MG63 (cell line): ENCODE measurements at places on chromosomes 7 and 10. TPM values are rescaled to one million over a fixed set of nuclear protein-coding genes. Genes with fewer than 3 reads are reported as not detected.

The SNX10 gene
- 3.0 and 4.4 TPM in 2 replicates for total RNA-seq

DNA sequence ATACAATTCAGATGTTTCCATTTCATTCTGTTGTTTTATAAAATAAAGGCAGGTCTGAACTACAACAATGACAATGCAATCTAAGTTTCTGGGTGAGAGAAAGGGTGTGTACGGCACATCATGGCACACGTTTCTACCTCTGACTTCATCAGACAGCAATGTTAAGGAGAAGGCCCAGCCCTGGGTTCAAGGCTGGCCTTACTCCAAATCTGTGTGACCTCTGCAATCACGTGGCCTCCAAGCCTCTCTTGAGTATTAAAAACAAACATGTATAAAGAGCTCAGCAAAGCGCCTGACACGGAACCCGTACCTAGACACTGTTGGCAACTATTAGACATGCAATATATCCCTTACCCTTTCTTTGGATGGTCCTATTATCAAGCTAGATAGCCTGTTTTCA lies 114.1 kb downstream of the LARP4B start:
- no peak for DNase-seq

The C7orf33 gene
- total RNA-seq = not detected in 2 replicates

- peak; percentile 86 for DNase-seq
Measured at GRCh38 chr7:33258491-33258951, 129.2 kb downstream of the BBS9 start.

The PDE1C gene
- total RNA-seq = 32.4 and 50.1 TPM in 2 replicates

GRCh38 chr10:103044942-103045489 lies 126.9 kb downstream of the CNNM2 start:
- no peak for DNase-seq

GRCh38 chr10:508726-509125 lies 180.7 kb downstream of the DIP2C start:
- DNase-seq = no peak

The FFAR4 gene
- 0.16 TPM in 1 of 2 replicates, not detected in the other for total RNA-seq

DNA sequence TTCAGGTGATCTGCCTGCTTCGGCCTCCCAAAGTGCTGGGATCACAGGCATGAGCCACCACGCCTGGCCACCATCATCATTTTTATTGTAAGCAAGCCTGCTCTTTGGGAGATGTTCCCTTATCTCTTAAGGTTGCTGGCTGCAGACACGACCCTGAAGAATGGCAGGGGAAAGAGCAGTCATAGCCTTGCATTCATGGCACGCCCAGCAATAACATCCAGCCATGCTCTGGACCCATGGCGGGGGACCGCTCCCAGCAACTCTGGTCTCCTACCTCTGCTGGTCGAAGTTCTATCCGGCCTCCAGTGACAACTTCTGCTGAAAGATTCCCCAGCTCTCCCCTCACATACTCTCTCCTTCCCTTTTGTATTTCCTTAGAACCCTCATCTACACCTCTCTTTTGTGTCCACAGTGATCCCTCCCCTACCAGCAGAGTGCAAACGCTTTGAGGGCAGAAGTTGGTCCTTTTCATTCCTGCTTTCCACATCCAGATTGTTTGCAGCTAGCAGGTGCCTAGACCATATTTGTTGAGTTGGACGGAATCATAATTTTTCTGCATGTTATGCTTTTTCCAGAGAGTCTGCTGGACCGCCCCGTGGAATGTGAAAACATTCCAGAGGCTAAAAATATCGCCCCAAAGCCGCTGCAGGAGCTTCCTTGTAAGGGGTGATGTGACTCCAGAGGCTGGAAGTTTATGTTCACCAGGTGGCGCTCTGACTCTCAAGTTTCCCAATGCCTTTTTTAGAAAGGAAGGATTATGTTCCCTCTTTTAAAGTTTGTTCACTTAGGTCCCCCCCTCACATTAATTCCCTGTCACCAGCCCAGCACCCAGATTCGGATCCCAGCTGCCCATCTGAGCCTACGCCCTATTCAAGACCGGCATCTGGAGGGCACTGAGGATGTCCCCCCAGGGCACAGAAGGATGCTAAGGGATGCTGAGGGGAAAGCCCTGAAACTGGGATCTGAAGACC lies 4.3 kb upstream of the MARVELD1 start:
- DNase-seq = peak; percentile 56

The SEC31B gene
- total RNA-seq = 0.72 and 1.2 TPM in 2 replicates

The CLEC2L gene
- total RNA-seq = not detected in 2 replicates

- DNase-seq = no peak
Measured at GRCh38 chr10:1677307-1677939, 59.9 kb downstream of the ADARB2 start.

DNA sequence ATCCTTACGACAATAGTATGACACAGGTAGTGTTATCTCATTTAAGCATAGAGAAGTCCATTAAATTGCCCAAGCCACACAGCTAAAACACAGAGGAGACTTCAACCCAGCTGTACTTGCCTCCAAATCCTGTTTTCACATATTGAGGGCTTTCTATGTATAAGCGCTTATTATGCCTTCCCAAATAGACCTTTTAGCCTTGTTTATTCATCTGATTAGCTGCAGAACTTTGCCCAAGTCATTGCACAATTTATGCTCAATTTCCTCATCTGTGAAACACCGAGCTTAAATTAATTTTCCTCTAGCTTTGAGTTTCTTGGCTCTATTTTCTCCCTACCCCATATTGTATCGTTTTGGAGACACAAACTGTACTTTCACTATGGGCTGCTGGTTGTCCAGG lies 15.5 kb downstream of the NPS start:
- no peak for DNase-seq

The C7orf57 gene
- total RNA-seq = 0.23 TPM in 1 of 2 replicates, not detected in the other

The GSDME gene
- total RNA-seq = 3.7 and 4.1 TPM in 2 replicates

GRCh38 chr7:103446049-103446520 lies at the start of gene SLC26A5:
SLC26A5 (minus strand) TSS chr7:103446207; CDS start chr7:103421514, 24,693 bp downstream.
- peak; percentile 30 for DNase-seq

GRCh38 chr10:71713135-71714030 lies 6.2 kb downstream of the C10orf105 start:
- DNase-seq = peak; percentile 86

GRCh38 chr7:2257046-2257551 lies 15.1 kb downstream of the NUDT1 start:
- DNase-seq = no peak

- no peak for DNase-seq
Measured at GRCh38 chr10:3792710-3793219, 7.8 kb upstream of the KLF6 start.

DNA sequence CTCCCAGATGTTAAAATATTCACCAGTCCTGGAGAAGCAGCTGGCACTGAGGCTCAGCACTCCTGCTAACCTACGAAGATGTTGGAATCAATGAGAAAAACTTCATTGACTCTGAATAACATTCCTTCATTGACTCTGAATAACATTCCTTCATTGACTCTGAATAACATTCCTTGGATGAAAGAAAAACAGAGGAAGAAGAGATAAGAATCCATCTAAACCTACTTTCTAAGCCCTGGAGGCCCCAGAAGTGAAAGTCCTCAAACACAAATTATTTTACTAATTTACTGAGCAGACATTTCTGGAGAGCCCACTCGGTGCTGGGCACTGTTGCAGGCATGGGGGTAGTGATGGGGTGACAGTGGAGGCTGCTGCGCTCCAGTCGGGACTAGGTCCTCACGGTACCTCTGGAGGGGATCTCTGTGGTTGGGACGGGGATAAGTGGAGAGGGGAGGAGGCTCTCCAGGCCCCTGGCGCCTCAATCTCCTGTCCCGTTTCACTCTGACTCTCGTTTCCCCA lies 254.1 kb downstream of the WDR37 start:
- no peak for DNase-seq

- no peak for DNase-seq
Measured at GRCh38 chr7:70925411-70926115, 206.4 kb upstream of the GALNT17 start.

DNA sequence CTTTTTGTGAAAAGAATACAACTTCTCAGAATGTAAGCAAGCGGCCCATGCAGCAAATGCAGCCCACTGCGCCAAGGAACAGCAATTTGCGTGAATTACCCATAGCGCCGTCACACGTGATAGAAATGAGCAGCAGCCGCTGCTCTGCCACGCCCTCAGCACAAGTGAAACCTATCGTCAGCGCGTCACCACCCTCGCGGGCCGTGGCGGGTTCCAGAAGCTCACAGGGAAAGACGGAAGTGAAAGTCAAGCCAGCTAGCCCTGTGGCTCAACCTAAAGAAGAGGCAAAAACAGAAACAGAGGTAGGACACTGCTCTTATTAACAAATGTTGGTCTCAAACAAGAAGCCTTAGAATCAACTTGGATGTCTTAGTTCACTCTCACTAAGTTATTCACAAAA lies 70.5 kb downstream of the SHH start:
- no peak for DNase-seq

DNA sequence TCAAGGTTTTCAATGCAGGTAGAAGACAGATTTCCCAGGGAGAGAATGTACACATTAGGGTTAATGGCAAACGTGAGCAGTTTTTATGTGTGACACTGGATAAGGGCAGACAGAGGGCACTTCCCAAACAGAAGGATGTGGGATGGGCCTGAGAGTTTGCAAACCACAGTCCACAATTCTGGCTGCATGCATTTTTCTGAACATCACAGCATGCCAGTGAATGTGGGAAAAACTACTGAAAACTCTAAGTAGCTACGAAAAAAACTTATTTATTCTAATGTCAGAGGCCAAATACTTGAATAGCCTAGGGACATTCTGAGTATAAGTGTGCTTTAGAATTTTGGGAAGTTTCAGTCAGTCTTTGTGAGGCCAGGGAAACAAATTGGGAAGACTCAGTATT lies 145.9 kb downstream of the NRCAM start:
- no peak for DNase-seq

GRCh38 chr7:74074770-74075169 lies 8.8 kb upstream of the LIMK1 start:
- DNase-seq = no peak

The MKX gene
- total RNA-seq = 33.7 and 36.4 TPM in 2 replicates

The TMEM236 gene
- total RNA-seq = not detected in 2 replicates

- no peak for DNase-seq
Measured at GRCh38 chr10:104033401-104033930, 52.2 kb downstream of the COL17A1 start.

DNA sequence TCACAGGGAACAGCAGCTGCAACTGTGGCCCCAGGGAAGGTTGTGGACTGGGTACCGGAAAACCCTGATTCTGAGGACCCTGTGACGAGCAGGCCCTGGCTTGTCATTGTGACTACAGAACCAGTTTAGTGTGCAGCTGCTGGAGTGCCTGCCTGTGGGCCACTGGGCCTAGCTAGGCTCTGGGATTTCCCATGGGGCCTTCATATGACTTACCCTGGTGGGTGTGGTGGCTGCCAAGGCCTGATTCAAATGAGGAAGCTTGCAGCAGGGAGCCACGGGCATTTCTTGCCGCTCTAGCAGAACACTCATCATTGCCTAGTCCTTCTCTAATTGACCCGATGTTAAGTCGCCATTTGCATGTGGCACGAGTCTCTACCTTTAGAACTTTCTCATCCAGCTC lies 14.7 kb upstream of the CAMK2G start:
- peak; percentile 91 for DNase-seq

DNA sequence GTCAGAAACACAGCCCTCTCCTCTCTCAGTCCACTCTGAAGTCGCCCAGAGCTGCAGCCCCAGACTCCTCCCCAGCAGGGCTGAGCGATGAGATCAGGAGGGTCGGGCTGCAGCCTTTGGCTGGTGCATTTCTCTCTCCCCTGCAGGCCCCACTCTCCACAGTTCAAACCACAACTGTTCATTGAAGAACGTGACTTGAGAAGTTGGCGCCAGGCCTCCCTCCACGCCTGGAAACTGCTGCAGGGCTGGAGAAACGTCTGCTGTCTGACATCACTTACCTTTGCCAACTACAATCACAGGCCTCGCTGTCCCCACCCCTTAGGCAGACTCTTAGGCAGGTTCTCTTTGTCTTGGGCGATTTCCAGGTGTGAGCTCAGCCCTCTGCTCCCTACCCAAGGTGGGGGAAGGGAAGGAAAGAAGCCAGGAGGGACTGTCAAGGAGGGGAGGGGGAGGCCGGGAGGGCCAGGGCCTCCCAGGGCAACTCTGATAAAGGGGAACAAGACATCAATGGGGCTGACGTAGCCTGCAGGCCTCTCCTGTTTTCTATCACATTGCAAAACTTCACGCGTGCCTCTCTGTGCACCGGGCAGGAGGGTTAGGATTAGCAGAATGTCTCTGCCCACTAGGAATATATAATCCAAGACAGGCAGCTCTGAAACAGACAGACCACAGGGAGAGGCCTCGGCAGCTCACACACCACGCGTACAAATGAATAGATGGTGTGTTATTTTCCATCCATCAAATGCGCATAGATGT lies 32.7 kb downstream of the CALML5 start:
- no peak for DNase-seq

GRCh38 chr10:109895095-109895818 lies 28.1 kb downstream of the XPNPEP1 start:
- DNase-seq = peak; percentile 63

GRCh38 chr10:99369551-99369950 lies 40.4 kb downstream of the CNNM1 start:
- no peak for DNase-seq

DNA sequence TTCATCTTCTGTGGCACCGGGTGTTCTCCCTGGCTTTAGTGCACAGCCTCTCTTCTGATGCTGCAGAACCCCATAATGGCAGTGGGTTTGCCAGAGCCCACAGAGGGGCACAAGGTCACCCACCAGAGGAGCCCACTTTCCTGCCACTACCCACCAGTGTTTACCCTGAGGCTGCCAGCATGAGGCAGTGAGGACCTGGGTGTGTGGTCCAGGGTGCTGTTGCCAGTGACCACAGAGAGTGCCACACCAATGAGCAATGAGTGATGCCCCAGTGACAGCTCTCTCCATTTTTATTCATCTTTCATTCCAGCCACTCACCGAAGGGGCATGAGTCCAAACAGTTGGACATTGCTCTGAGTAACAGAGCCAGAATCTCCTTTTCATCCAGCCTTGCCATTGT lies 34.8 kb downstream of the MTURN start:
- DNase-seq = peak; percentile 57

DNA sequence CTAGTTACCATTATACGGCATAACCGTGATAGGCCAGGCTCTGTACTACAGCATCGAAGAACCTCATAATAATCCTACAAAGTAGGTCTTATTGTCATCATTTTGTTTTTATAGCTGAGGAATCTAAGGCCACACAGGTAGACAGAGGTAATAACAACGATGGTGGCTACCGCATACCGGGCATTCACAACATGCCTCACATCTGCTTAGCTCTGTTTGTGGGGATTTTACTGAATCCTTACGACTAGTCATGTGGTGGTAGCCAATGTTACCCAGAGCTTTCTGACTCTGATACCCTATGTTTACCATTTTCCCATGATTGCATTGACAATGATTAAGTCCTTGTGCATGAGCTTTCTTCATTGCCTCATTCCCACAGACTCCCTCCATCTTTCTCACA lies 269.4 kb downstream of the TCF7L2 start:
- no peak for DNase-seq

The SP8 gene
- 1.5 and 6.5 TPM in 2 replicates for total RNA-seq

- peak; percentile 87 for DNase-seq
Measured at GRCh38 chr10:24456322-24456721, 247.4 kb downstream of the KIAA1217 start.

DNA sequence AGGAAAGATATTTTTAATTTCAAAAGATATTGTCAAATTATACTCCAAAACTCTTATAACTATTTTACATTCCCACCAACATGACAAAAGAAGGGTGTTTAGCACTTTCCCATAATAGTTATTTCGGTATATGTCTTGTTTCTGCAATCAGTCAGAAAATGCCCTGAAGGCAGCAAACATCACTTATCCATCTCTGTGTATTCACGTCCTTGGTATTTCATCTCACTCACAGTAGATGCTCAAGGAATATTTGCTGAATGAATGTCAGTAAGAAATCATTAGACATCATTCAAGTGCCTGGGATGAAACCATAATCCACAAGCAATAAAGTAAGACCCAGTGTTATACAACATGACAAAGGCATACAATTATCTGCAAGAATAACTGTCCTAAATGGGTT lies 112.7 kb downstream of the GFRA1 start:
- no peak for DNase-seq

- DNase-seq = no peak
Measured at GRCh38 chr10:103548006-103548405, 54.5 kb downstream of the NEURL1 start.

The PITX3 gene
- not detected in 2 replicates for total RNA-seq
